ENCODE measurements at places on chromosomes 5 and 9.
A peak's percentile ranks its signal among the peaks of the same experiment; 100 is the strongest.

GRCh38 chr9:135273008-135273407 lies 185.5 kb downstream of the OLFM1 start:
- no peaks in the 10 kb centered on the region for H3K27me3 ChIP-seq
- DNase-seq: no peak
- no peaks in the 10 kb centered on the region for H3K4me1 ChIP-seq
- no peak overlapping the region for H3K4me3 ChIP-seq
- no peaks in the 10 kb centered on the region for H3K36me3 ChIP-seq
- H3K27ac ChIP-seq: no peak overlapping the region

DNA sequence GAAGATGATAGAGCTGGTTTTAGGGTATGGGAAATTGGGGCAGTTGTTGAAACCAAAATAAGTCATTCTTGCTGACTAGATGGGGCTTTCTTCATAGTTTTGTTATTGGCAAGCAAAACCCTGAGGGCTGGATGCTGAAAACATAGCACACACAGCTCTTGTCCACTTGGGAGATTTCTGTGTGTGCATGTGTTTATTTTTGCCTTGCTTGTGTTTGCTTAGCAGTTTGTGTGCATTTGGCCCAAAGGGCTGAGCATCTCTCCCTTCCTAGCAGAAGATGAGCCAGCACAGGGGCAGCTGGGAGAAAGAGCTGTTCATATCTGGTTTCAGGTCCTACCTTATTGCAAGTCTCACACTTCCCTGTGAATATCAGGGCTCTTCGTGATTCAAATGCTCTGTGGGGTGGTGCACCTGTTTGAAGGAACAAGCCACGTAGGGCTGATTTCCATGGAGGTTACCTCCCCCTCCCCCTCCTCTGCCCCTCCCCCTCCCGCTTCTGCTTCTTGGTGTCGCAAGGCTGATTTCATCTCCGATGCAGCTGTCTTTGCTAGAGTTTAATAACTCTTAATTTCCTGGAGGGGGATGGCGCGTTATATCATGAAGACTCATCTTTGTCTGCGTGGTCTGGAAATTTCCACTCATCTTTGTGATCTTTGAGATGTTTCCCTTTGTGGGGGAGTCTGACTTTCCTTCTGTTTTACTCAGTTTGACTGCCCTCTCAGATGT lies 296.5 kb downstream of the ARHGAP26 start:
- peaks cover 38% of the 10 kb centered on the region for H3K4me1 ChIP-seq
- H3K27me3 ChIP-seq: no peaks in the 10 kb centered on the region
- DNase-seq: peak; percentile 72

DNA sequence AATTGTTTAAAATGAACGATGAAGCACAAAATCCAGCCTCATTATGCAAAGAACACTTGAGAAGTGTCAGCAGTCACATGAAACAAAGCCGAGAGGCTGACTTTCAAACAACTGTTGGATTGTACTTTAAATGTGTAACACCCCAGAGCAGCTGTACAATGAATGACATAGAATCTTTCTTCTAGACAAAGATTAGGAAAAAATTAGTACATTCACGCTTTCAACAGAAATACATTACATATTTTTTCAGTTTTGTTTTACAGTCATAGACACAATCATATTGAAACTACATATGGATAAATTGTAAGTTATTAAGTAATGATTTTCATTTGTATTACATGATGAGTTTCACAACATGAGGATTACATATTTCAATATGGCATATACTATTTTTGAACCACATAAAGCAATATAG lies 10.6 kb upstream of the AGXT2 start:
- no peak overlapping the region for H3K4me3 ChIP-seq
- no peak overlapping the region for H3K27ac ChIP-seq
- no peaks in the 10 kb centered on the region for H3K36me3 ChIP-seq
- no peaks in the 10 kb centered on the region for H3K4me1 ChIP-seq

GRCh38 chr5:141655020-141655419 lies 3.8 kb upstream of the FCHSD1 start:
- no peak overlapping the region for H3K27ac ChIP-seq
- peaks cover 5% of the 10 kb centered on the region for H3K4me1 ChIP-seq
- no peak overlapping the region for H3K4me3 ChIP-seq
- no peak for DNase-seq

DNA sequence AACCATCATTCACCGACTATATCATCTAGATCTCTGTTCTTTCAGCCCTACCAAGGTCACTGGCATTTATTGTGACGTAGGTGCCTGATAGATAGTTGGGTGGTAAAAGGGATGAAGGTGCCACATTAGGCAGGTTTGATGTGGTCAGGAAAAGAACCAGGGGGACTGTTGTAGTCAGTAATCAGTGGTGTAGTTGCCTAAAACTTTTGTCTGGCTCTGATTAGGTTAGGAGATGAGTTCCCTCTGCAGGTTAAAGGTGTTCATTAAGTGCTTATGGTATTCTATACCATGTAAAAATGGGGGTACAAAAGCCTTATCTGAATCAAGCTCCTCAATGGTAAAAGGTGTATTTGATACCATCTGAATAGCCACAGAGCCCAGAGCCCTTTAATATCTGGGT lies 55.6 kb downstream of the KCNN2 start:
- peaks cover 22% of the 10 kb centered on the region for H3K4me1 ChIP-seq
- no peaks in the 10 kb centered on the region for H3K36me3 ChIP-seq
- no peak overlapping the region for H3K27ac ChIP-seq

GRCh38 chr9:126880947-126881332 lies 20.5 kb downstream of the ZBTB34 start:
- no peak for DNase-seq
- H3K27me3 ChIP-seq: no peaks in the 10 kb centered on the region
- H3K4me3 ChIP-seq: no peak overlapping the region
- no peak overlapping the region for H3K27ac ChIP-seq

DNA sequence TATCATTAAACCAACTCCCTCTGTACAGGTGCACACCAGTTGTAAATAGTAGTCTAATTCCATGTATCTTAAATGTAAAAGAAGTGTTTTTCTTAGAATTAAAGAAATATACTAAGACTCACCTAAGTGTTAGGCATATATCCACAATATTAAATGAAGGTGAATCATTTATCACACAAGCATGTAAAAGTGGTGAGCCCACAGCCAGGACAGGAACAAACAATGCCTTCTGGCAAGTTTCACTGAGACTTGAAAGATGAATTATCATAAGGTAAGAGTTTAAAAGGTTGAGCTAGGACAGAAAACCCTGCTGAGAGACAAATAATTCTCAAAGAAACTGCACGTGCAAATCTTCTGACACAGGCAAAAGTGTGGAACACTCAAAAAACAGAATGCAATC lies 832.5 kb downstream of the TAF11L14 start:
- H3K4me3 ChIP-seq: no peak overlapping the region
- no peaks in the 10 kb centered on the region for H3K27me3 ChIP-seq
- no peak for DNase-seq

DNA sequence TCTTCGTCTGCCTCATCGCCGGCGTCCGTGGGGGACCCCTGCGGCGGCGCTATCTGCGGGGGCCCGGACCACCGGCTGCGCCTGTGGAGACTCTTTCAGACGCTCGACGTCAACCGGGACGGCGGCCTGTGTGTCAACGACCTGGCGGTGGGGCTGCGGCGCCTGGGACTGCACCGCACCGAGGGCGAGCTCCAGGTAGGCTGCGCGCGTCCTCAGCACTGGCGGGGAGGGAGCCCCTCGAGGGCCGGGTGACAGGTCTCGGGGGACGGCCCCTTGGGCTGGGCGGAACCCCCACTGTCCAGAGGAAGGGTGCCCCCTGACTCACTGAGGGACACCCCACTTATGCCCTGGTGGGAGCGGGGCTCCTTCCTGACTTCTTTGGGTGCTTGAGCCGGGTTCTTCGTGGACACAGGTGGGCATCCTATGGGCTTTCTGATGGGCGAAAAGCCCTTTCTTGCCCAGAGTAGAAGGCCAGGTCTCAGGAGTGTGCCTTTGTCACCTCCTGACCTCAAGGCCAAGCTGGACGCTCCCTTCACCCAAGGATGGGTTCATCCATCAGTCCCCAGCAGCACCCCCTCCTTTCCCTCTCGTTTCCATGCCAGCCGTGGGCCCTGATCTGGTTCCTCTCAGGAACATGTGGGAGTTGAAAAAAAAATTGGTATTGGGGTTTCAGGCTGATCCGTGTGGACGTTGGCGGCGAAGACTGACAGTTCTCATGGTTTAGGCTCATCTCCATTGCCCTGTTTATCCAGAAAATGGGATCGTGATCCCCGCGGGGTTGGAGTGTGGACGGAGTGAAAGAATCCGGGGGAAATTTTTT lies 564 bp downstream of the SLC25A25 start:
- H3K4me3 ChIP-seq: peak overlapping the region; percentile 93
- peaks cover 55% of the 10 kb centered on the region for H3K4me1 ChIP-seq
- DNase-seq: peak; percentile 68
- H3K36me3 ChIP-seq: no peaks in the 10 kb centered on the region
- H3K27me3 ChIP-seq: no peaks in the 10 kb centered on the region
- peak overlapping the region; percentile 38 for H3K27ac ChIP-seq

DNA sequence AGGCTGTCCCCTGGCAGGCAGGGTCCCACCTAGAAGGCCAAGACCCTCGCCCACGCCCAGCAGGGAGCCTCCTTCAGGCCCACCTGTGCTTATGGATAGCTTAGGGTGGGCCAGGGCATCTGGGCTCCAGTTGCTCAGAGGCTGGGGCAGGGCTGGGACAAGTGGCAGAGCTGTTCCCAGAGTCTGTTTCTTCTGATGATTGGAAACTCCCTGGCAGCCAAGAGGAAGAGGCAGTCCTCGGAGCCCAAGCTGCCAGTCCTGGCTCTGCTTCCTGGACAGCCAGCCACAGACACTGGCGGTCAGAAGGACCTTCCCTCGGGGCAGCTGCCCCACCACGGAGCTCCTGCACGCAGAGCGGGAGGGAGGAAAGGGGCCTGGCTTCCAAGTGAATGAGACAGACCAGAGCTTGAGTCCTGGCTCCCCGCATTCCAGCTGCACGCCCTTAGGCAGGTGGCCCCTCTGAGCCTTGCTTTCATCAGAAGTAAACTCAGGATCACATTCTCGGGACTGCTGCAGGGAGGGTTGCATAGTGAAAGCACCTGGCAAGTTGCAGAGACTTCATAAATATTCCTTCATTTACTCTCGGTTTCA lies 37.9 kb upstream of the GABRP start:
- no peaks in the 10 kb centered on the region for H3K27me3 ChIP-seq
- no peak overlapping the region for H3K27ac ChIP-seq
- H3K4me1 ChIP-seq: no peaks in the 10 kb centered on the region
- H3K36me3 ChIP-seq: no peaks in the 10 kb centered on the region
- no peak overlapping the region for H3K4me3 ChIP-seq
- peak; percentile 38 for DNase-seq

DNA sequence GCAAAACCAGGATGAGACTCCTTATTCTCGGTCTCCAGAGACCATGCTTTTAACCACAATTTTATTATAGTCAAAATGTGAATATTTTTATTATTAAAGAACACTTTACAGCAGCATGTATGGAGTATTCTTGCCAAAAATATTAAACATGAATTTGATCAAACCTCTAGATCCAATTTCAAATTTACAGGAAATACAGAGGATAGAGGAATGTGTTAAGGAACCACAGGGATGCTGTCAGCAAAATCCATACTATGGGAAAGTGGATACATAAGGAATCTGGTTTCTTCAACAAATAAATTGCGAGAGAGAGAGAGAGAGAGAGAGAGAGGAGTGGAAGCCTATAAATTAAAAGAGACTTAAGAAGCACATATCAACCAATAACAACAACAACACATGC lies 348.2 kb upstream of the NUDT12 start:
- no peak for DNase-seq
- no peaks in the 10 kb centered on the region for H3K4me1 ChIP-seq
- no peak overlapping the region for H3K27ac ChIP-seq
- no peak overlapping the region for H3K4me3 ChIP-seq

DNA sequence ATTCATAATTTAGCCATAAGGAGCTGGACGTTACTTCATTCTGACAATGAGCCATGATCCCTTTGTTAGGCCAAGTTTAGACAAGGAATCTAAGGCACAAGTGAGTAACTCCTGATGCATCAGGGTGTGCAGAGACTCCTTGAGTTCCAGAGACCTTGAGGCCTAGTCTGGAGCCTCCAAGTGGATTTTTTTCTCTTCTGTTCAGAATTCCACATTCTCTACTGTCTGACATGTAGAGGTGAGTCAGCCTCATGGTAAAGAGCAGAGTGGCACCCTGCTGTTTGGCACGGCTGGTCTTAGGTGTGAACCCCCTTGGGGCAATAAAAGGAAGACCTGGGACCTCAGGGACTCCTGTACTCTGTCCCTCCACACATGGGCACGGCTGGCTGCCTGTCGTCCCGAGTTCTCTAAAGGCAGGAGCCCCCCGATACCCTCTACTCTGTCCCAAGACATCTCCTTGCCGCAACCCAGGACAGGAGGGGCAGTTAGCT lies 22.0 kb upstream of the TGFBI start:
- no peak overlapping the region for H3K4me3 ChIP-seq
- no peaks in the 10 kb centered on the region for H3K4me1 ChIP-seq
- H3K27ac ChIP-seq: no peak overlapping the region

GRCh38 chr5:97874491-97874890 lies 691.4 kb upstream of the RIOK2 start:
- no peaks in the 10 kb centered on the region for H3K36me3 ChIP-seq
- no peaks in the 10 kb centered on the region for H3K4me1 ChIP-seq
- no peak overlapping the region for H3K27ac ChIP-seq
- no peaks in the 10 kb centered on the region for H3K27me3 ChIP-seq

DNA sequence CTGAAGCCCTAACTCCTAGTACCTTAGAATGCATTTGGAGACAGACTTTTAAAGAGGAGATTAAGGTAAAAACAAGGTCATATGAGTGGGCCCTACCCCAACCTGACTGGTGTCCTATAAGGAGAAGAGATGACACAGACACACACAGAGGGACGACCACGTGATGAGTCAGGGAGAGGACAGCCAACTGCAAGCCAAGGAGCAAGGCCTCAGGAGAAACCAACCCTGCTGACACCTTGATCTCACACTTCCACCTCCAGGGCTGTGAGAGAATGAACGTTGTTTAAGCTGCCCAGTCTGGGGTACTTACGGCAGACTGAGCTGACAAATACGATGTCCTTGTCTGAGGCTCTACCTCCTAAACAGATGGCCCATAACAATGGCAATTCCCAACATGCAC lies 93.6 kb downstream of the ROR2 start:
- no peak overlapping the region for H3K4me3 ChIP-seq
- H3K27me3 ChIP-seq: no peaks in the 10 kb centered on the region
- no peak for DNase-seq

- no peaks in the 10 kb centered on the region for H3K27me3 ChIP-seq
- no peaks in the 10 kb centered on the region for H3K36me3 ChIP-seq
- DNase-seq: no peak
- H3K27ac ChIP-seq: no peak overlapping the region
Observed at GRCh38 chr5:14417792-14418765, 163.5 kb upstream of the OTULINL start.
